SK-N-MC (cell line): ENCODE measurements at places on chromosomes 7 and 10.
A peak's percentile ranks its signal among the peaks of the same experiment; 100 is the strongest.

GRCh38 chr7:2476298-2476697 is at the start of gene GRIFIN:
GRIFIN (minus strand) TSS chr7:2476398; CDS start chr7:2476383, 15 bp downstream.
- no peak for DNase-seq

DNA sequence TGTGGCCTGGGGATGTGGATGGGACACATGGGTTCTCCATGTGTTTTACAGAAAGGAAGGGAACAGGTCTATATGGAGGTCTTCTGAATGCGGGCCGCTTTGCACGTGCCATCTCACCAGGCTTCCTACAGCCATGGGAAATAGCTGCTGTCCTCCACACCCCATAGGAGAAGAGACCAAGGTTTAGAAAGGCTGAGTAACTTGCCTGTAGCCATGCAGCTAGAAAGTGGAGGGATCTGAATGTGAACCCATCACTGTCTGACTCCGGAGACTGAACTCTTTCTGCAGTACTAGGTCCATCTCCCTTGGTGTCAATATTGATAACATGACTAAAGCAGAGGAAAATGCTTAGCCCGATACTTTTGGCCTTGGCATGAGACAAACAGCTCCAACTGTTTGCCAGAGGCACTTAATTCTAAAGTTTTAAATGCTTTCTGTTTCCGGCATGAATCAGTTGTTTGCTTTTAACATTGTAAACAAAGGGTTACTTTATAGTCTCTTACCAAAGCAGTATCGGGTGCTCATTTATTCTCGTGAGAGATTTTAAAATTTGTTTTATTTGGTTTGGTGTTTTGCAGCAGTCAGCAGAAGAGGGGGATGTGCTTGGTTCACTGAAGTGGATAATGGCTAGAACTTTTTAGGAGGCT is 64.8 kb upstream of the LOXL4 start:
- no peak for DNase-seq

GRCh38 chr10:102776779-102777456 is 33.2 kb downstream of the WBP1L start:
- DNase-seq = no peak

DNA sequence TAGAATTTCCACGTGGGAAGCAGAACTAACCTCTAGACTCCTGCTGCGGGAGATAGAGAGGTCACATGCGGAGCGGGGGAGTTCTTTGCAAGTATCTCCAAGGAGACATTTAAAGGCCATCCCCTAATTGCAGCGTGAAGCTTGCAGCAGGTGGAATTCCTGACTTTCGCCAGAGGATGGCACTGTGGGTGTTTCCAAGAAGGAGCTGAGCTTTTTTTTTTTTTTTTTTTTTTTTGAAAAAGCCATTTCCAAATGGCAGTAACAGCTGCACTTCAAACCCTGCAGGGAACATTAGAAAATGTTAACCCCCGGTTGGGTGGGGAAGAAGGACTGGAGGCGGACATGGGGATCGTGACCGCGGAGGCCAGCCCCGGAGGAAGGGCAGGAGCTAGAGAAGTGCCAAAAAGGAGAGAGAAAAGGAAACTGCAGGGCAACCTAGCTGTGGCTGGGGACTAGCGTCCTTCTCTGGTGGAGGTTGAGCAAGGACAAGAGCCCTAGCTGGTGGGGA is 487.7 kb downstream of the TYW1 start:
- peak; percentile 59 for DNase-seq

DNA sequence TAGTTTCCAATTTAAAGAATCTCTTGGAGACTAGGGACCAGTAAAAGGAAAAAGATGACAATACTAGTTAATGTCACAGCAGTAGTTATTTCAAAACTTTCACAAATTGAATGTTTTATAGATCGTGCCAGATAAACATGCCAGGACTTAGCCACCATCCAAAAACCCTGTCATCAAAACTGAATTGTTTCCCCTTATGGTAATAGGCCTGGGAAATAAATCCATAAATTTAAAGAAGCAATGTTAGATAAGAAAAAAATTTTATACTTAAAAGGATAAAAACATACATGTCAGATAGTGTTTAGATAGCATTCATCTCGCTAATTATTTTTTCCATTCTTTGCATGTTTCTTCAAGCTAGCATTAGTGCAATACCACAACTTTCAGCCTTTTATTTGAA is 71.2 kb downstream of the SUGCT start:
- no peak for DNase-seq

DNA sequence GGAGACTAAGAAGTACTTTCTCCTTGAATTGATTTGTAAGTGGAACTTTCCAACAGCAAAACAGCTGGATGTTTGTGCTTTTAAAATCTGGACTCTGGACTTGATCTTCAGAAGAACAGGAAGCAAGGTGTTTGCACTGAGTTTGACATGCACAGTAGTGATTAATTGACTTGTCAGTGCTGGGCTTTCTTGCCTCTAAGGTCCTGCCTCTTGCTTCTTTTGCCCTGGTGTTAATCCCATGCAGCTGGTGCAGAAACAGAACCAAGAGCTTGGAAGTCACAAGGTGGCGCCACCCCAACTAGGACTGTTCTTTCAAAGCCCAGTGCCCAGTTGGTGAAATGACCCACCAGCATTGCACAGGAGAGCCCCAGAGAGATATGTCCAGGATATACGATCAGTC is 66.8 kb upstream of the SEPHS1 start:
- no peak for DNase-seq

GRCh38 chr7:123797673-123798531 is 47.1 kb upstream of the HYAL4 start:
- DNase-seq = peak; percentile 35

DNA sequence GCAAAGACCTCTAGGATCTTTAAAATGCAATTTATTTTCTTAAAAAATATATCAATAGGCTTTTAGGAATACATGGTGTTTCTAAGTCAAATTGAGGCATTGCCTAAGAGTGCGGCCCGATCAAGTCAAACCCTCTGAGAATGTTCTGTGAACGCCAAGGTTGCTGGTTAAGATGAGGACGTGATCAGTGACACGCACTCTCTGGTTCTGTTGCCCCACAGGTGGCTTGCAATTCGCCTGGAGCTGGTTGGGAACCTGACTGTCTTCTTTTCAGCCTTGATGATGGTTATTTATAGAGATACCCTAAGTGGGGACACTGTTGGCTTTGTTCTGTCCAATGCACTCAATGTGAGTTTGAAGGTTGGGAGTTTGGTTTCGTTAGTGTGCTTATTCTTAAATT is 59.3 kb downstream of the ABCC2 start:
- no peak for DNase-seq

DNA sequence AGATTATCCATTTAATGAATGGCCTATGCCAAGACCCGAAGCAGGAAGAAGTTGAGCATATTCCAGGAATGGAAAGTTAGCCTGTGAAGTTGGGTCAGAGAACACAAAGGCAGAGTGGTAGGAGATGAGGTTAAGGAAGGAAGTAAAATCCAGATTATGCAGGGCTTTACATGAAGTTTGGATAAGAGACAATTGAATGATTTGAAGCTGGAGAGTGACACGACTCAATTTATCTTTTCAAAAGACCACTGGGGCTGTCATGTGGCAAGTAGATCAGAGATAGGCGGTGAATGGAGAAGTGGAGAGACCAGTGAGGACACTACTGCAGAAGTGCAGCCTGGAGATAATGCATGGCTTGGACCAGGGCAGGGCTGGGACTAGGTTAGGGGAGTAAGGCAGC is 7.2 kb upstream of the CNOT4 start:
- DNase-seq = no peak

DNA sequence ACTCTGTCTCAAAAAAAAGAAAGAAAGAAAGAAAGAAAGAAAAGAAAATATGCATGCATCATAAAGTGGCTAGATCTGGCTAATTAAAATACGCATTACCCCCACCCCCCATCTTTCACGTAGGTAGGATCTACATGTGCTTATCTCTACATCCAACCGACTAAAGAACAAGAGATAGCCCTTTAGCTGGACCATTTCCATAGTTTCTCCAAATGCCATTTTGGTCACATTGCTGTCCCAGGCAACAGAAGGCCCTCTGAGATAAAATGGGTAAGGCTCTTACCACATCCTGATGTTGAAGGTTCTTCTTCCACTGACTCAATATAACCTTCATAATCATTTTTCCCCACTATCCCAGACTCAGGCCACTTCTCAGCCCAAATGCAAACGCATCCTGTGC is 31.5 kb downstream of the PIK3AP1 start:
- no peak for DNase-seq

GRCh38 chr10:98485959-98486358 is 39.2 kb upstream of the HPS1 start:
- no peak for DNase-seq

GRCh38 chr7:136953386-136953785 is 84.9 kb downstream of the CHRM2 start:
- DNase-seq = no peak

- DNase-seq = no peak
These were observed 46.7 kb downstream of the PDLIM1 start for GRCh38 chr10:95244152-95244551.

- no peak for DNase-seq
These were observed 114.2 kb upstream of the FAM180A start for GRCh38 chr7:135862586-135863340.

DNA sequence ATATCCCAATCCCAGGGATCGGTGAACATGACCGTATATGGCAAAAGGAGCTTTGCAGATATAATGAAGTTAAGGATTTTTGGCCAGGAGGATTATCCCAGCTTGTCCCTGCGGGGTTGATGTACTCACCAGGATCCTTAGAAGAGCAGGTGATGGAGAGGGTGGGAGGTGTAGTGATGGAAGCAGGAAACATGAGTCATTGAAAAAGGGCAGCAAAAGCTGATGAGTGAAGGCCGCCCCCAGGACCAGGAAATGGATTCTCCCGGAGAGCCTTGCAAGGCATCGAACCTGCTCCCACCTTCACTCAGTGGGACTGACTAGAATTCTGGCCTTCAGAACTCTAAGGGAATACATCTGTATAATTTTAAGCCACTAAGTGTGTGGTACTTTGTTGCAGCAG is 5.2 kb upstream of the NUPR2 start:
- DNase-seq = no peak

DNA sequence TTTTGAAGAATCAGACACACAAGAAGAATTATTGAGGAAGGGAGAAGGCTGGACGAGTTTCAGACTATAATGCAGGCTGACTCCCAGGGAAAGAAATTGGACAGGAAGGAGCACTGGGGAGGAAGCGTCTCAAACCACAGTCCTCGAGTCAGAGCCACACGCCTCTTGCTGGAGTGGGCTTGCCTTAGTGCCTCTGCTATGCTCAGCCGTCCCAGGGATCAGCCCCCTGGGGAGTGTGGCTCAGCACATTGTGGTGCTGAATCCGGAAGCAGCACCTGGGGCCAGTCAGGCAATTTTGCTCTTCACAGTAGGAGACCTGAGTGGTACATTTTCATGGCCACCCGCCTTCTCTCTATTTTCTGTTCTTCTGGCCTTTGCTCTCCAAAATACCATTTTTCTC is 67.4 kb upstream of the SLC35G1 start:
- DNase-seq = no peak

DNA sequence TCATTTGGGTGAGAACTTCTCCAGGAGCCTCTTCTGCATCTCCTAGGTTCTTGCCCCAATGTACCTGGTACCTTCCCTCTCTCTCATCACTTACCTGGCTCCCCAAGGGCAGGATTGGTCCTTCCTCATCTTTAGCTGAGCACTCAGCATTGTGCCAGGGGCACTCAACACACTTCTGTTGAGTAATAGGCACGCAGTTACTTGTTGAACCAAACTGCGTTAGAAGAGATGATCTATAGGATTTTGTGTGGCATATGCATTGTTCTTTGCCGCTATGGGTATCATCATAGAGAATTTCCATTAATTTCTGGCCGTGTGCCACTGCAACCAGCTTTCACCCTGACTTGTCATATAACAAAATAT is 16.4 kb downstream of the TBXAS1 start:
- no peak for DNase-seq

- DNase-seq = no peak
These were observed 34.4 kb upstream of the PBLD start for GRCh38 chr10:68367121-68367520.

GRCh38 chr10:43665054-43665453 is 16.4 kb upstream of the ZNF32 start:
- DNase-seq = no peak

DNA sequence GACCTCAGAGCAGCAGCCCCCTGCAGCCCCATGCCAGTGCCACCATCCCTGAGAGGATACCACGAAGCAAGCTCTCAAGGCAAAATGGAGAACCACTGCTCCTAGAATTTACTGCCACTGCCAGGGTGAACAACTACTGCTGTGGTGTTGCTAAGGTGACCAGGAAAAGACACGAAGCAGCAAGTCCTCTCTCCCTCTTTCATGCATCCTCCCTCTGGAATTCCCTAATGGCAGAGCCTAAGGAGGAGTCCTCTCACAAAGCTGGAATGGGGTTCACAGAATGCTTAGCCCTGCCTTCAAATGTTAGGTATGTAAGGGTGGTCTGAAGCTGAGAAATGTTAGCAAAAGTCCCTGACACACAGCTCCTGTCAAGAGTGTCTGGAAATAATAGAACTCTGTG is 35.8 kb upstream of the NPSR1 start:
- no peak for DNase-seq

GRCh38 chr10:78009662-78010061 is 19.7 kb downstream of the POLR3A start:
- DNase-seq = no peak

DNA sequence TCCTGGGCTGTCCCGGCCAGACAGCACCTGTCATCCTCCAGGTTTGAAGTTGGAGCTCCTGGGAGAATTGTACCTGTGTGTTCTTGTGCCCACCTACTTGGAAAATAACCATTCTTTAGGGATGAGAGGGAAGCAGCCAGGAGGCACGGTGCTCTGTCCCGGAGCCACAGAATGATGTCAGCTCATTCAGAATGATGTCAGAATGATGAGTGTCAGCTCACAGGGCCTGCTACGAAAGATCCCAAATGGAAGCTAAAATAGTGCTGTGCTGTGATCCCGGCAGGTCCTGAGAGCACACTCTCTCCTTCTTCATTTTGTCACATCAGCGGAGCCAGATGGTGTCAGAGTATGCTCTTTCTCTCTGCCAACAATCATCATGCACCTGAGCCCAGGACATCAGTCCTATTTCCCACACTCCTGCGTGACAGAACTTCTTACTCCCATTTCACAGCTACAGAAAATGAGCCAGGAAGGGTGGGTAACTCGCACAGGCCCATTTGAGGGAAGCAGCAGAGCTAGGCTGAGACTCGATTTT is 8.3 kb downstream of the ABCA13 start:
- DNase-seq = no peak
